ENCODE measurements at places on chromosomes 5 and 9.

DNA sequence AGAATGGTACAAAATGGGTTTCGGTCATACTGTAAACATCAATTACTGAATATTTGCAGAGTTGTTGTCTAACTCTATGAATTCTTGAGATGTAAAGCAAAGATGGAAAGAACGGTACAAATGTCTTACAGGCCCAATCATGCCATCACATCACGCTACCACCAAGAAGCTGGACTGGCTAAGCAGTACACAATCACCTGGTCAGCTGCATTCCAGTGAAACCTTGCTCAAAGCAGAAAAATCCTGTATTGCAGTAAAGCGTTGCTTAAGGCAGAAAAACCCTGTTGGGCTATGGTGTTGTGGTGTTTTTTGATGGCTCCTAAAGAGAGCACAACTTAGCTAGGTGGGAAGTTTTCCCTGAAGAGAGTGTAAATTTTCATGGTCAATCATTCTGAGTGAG lies 112.6 kb upstream of the RASA1 start:
- DNase-seq, result no peak

DNA sequence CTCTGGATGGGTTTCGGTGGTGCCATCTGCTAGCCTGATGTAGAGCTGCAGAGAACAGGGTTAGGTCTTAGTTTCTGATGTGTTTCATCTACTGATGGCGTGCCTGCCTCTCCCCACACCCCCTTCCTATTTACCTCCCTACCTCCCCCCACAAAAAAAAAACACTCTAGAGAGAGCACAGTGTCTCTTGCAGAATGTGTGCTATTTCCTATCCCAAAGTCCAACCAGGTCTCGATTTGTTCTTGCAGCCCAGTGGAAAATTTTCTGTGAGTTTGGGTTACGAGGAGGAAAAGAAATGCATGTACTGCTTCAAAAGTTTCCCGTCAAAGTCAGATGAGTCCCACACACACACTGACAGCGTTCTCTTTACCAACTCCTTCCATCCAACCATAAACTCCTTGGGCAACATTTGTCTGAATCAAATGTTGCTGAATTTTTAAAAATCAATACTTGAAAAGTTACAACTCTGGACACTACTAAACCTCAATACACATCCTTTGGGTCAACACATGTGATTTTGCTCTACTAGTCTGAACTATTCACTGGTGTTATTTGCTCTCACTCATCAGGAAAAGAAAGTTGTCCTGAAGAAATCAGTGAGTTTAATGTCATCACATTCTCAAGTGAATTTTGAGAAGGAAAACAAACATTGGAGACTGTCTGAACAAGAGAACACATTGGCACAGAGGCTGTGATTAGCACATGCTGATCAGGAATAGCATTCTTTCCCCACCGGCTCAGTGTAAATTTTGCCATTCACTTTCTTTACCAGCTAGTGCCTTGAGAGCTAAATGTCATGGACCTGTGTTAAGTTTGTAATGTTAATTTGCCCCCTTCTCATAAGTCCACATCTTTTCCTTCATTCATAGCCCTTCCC lies 84.1 kb downstream of the MAMDC2 start:
- DNase-seq, result no peak

GRCh38 chr5:87132696-87133095 lies 135.0 kb upstream of the RASA1 start:
- no peak for DNase-seq

DNA sequence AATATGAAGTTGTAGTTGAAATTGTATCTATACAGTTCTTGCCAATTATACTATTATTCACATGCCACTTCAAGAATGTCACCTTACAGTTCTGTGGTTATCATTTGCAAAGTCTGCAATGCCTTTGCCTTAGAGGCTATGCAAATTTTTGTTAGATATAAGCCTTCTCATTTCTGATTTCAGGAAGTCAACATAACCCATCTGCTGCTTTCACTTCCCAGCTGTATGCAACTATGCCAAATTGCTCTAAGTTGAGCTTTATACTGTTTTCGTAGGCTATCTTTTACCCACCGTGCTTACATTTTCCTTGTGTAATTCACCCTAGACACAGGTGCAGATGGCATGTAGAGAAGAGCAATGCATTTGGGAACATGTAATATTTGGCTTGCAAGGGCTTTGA lies 1083.0 kb downstream of the CDH9 start:
- DNase-seq, result no peak

- no peak for DNase-seq
Measured at GRCh38 chr9:89988458-89988857, 383.6 kb downstream of the GADD45G start.

DNA sequence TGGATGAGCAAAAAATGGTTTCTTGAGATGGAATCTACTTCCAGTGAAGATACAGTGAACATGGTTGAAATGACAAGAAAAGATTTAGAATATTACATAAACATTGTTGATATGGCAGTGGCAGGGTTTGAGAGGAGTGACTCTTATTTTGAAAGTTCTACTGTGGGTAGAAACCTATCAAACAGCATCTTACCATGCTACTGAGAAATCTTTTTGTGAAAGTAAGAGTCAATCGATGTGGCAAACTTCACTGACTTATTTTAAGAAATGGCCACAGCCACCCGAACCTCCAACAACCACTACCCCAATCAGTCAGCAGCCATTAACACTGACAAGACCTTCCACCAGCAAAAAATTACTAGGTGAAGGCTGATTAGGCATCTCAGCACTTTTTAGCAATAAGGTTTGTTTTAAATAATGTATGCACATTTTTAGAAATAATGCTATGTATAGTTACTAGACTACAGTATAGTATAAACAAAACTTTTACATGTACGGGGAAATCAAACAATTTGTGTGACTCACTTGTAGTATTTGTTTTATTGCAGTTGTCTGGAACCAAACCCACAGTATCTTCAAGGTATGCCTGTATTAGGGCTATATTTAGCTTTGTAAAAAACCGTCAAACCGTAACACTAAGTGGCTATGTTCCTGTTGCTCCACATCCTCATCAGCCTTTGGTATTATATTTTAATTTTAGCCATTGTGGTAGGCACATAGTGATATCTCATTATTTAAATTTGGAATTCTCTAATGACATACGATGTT lies 30.6 kb upstream of the ADAMTS6 start:
- no peak for DNase-seq
